ENCODE measurements at places on chromosomes 4 and X.

GRCh38 chr4:105637408-105638176 lies 70.9 kb downstream of the INTS12 start:
- DNase-seq: peak; percentile 92

- DNase-seq: no peak
Observed at GRCh38 chrX:130915302-130915701, 12.3 kb upstream of the ENOX2 start.

- no peak for DNase-seq
Observed at GRCh38 chr4:25015012-25015411, 15.7 kb downstream of the LGI2 start.

DNA sequence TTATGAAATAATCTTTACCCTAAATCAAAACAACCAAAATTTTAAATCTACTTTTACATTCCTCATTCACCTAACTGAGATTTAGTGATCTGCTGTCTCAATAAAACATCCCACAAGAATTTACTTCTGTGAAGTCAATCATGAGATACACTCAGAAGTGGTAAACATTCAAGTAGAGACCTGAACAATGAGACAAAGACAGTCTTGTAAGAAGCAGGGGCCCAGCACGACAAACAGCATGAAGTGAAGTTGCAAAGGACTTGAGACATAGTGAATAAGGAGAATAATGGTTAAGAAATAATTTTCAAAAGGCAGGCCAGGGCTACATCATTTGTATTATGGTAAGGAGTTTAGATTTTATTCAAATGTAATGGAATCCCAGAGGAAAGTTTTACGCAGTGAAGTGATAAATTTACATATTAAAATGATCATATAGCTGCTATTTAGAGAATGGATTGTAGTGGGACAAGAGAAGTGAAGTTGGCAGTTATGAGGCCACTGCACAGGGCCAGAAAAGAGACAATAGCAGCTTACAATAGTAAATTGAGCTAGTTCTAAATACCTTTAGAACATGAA lies 101.9 kb downstream of the MAB21L2 start:
- no peak for DNase-seq

- DNase-seq: no peak
Observed at GRCh38 chrX:45845142-45845541, 644.5 kb upstream of the DIPK2B start.

GRCh38 chr4:19375931-19376330 lies 875.8 kb upstream of the SLIT2 start:
- DNase-seq: no peak

DNA sequence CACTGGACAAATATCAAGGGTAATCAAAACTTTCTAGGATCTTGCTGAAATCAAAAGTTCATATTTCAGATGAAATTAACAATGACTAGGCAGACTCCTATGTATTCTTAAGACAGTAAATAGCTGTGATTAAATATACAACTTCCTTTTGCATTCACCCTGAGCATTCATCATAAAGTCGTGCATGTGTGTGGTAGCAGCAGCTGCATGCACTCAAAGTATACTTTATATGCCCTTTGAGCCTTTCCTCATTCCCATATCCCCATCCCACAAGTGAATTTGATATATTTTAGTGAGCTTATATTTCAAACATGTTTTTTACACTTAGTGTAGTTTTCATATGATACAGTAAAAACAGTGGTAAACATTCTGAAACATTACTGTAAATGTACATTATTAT lies 959.0 kb downstream of the C4orf33 start:
- no peak for DNase-seq

DNA sequence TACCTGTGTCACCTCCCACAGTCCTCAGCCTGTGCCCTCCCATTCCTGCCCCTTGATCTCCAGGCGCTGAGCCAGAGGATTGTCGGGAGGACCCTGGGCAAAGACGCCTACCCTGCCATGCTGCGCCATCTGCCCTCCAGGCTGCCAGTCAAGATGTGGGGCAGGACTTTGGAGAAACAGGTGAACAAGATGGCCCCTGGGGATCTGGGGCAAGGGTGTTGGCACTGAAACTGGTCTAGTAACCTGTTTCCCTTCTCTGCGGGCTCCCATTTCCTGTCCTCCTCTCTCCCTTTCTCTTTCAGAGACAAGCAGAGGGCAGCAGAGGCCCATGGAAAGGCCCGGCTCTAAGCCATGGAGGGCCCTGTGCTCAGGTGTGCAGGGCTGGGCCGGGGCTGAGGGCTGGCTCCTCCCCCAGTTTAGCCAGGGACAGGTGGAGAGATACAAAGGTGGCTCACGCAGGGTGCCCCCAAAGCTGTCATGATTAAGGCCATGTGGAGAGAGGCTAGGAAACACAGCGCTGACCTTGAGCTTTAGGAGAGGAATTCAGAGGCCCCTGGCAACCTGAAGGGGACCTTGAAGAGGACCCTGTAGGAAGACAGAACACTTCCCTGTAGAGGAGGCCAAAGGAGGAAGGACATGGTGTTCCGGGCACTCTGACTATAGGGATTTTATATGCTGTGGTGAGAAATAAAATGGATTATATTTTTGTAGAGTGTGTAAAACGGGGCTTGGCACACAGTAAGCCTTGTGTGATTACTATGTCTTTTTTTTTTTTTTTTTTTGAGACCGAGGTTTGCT lies at the start of gene GLOD5:
Gene GLOD5, plus strand, starts transcription at position 74 of the 798 bp plus-strand sequence. Its CDS starts 44 bp downstream, at position 118.
- DNase-seq: peak; percentile 78

GRCh38 chr4:7910952-7911578 lies 28.6 kb downstream of the AFAP1 start:
- DNase-seq: no peak

- DNase-seq: no peak
Observed at GRCh38 chr4:59612235-59612634, 1587.9 kb upstream of the ADGRL3 start.

DNA sequence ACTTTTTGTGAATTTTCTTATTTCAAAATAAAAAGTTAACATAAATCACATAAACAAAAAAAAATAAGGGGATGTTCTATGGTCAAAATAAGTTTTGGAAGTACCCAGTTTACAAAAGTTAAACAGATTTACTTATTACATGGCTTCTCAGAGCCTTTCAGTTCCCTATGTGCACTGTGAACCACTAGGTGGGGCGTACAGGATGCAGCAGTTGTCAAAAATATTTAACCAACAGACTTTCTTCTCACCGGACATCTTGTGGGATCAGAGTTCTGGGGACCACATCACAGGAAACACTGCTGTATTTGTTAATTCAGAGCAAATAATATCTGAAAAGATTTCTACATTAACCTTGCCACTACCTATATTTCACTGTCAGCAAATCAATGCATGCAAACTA lies 74.1 kb downstream of the SMARCA1 start:
- DNase-seq: no peak

DNA sequence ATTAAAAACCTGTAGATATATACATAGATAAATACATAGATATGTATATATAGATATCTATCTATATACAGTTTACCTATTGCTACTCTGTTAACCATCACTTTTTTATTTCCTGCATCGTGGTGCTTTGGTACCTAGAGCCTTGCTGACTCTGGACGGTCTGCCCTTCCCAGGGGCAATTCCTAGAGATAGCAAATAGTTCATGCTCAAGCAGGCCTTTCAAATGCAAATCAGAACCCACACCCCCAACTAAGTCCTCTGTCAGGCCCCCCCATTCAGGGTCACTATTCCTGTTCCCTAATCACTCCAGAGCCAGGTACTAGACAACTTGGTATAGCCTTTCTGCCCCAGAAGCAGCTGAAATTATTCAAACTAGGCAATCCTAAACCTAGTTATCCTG lies 273.5 kb upstream of the ADGRL3 start:
- DNase-seq: no peak

DNA sequence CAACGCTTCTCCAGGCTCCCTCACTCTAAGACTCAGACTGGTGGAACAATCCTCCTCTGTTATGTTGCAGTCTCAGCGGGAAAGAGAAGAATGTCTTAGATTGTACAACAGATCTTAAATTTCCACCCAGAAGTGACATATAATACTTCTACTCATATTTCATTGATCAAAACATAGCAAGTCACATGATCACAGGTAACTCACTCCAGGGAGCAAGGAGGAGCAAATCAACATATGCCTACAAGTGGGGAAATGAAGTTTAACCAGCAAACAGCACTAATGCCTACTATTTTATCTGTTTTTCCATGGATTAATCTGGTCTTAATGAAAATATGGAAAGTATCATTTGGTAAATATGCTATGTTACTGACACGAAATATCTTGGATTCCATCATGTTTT lies 819.8 kb downstream of the CCSER1 start:
- DNase-seq: no peak

GRCh38 chrX:54786967-54787366 lies 11.1 kb downstream of the ITIH6 start:
- no peak for DNase-seq

GRCh38 chrX:105706041-105706440 lies 116.3 kb upstream of the NRK start:
- DNase-seq: no peak

DNA sequence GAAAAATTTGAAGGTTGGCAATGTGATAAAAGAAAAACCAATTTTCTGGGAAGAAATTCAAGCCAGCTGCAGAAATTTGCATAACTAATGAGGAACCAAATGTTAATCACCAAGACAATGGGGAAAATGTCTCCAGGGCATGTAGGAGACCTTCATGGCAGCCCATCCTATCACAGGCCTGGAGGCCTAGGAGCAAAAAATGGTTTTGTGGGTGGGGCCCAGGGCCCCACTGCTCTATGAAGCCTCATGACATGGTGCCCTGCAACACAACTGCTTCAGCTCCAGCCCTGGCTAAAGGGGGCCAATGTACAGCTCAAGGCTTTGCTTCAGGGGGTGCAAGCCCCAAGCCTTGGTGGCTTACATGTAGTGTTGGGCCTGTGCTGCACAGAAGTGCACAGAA lies 184.0 kb downstream of the TBCK start:
- no peak for DNase-seq

GRCh38 chrX:135639066-135639780 lies 74.2 kb upstream of the CT45A1 start:
- DNase-seq: no peak

- no peak for DNase-seq
Observed at GRCh38 chr4:51868449-51868847, 25.5 kb downstream of the DCUN1D4 start.

DNA sequence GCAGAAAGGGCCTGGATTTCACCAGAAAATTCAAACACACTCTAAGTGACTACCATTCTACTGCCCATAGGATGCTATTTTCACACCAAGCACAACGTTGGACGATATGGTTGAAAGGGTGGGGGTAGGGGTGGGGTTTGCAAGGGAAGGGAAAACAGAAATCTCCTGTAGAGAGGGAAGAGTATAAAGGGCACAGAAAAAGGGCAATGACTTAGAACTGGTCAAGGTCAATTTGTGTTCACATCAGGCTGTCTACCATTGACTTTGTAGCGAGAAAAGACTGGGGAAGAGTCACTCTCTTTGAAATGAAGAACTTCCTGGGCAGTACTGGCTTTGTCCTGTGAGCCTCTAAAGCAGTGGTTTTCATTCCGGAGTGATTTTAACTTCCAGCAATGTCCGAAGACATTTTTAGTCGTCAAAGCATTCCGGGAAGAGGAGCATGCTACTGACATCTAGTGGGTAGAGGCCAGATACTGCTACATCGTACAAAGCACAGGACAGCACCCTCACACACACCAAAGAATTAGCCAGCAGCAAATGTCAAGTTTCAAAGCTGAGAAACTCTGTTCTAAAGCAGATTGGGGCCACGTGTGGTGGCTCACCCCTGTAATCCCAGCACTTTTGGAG lies 48.4 kb upstream of the SLC7A3 start:
- no peak for DNase-seq

- DNase-seq: no peak
Observed at GRCh38 chrX:68945603-68946228, 116.9 kb downstream of the EFNB1 start.

DNA sequence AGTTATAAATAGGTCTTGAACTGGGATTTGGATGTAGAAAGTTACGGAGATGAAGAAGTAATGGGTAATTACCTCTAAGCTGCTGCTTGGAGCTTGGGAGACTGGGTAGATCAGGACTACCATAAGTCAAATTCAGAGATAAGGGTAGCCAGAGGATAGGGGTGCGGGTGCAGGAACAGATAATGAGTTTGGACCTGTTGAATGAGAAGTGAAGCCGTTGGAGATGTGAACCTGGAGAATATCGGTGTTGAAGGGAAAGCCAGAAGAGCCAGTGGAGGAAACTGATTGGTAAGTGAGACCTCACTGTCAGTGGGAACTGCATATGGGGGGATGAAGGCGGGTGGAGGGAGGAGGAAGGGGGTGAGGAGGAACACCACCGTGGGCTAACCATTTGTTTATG lies 618 bp upstream of the FOXO4 start:
- no peak for DNase-seq

DNA sequence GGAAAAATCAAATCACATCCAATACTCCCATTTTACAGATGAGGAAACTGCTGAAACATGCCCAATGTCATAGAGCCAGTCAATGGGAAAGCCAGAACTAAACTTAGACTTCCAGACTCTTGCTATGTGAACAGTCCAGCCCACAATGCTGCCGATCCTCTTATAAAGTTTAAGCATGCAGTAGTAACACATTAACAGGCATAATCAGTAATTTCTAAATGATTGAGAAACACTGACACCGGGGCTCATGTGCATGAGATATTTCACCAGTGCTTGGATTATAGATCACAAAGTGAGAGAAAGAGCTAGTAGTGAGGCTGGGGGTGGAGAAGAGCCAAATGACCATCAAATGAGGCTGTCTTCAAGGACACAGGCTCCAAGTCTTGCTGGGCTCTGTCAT lies 2.5 kb downstream of the BDH2 start:
- no peak for DNase-seq

GRCh38 chrX:71533516-71533850 lies 579 bp downstream of the OGT start:
- no peak for DNase-seq

DNA sequence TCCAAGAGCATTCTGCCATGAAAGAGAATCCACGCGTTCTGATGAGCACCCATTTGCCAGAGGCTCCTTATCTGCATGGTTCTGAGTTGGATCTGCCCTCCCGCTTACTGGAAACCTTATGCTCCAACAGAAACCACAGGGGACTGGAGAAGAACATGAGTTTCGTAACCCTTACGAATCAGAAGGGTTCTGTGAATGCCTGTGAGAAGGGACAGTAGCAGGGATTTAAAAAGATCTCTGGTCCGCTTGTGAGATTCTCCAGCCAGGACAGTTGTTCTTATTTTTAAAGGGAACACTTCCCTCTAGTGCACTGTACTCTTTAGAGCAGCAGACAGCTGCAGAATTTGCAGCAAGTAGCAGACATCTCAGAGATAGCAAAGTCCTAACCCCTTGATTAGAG lies 22.5 kb upstream of the CENPU start:
- DNase-seq: no peak
